Effector CD8-positive, alpha-beta T cell (primary cell): ENCODE measurements at places on chromosomes 5 and 9.

DNA sequence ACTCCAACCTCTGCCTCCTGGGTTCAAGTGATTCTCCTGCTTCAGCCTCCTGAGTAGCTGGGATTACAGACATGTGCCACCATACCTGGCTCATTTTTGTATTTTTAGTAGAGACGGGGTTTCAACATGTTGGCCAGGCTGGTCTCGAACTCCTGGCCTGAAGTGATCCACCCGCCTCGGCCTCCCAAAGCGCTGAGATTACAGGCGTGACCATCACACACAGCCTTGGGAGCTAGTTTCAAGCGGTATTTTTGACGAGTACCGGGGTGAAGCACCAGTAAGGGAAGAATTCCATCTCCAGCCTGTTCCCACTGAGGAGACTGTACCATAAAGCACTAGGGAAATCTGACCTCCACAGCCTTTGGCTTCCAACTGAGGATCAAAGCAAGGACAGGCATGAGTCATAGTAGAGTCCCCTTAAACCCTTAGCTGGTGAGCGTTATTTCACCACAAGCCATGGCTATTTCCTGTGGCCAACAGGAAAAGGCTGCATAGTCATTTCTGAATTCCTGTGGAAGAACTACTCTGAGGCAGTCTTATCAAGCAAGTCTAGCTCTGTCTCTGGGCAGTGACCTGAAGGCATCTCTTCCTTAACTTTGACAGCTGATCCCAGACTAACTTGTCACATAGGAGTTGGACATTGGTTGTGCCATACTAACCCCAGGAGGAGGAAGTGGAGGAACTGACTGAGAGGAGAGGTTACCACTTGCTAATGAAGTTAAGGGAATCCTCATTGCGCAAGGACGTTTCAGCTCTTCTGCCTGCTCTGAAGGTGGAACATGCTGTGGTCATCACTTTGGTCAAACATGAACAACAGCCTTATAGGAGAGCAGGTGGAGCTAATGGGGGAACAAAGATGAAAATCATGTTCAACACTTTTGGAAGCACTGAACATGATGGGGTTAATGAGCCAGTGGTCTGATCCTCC lies 85.8 kb upstream of the DMRT1 start:
- no peak for DNase-seq

GRCh38 chr9:98775831-98776441 lies 20.4 kb downstream of the ANKS6 start:
- DNase-seq, result no peak

DNA sequence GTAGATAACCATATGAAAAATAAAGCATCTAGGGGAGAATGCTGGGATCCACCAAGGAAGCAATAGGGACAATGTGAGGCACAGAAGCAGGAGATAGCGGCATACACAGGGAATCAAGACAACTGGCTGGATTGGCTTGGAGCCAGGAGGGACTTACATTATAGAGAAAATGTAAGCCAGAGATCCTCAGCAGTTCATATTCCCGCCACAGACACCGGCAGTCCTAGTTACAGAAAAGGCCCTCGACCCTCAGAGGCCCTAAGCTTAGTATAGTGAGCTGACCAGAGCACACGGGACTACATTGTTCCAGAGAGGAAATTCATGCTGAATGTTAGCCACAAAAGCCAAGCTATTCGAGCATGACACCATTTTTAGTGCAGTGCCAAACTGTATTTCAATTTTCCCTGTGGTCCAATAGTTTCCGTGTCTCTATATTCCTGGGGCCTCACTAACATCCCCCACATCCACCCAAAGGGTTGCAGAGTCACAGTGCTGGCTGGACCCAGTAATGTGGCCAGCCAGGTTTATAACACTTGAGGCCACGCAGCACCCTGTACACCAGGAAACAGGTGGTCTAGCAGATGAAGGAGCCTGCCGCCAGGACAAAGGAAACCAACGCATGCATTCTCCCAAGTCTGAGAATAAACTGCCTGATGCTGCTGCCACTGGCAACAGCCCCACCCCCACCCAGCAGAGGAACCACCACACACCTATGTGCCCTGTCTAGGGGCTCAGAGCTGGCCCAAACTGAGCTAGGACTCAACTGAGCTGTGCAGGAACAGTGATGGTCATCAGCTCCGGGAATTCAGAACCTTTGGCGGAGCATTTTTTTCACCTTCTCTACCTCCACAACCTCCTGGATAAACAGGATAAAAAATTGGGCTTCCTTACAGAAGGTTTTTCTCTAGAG lies 693.2 kb upstream of the CHD1 start:
- DNase-seq, result no peak

- DNase-seq, result no peak
Measured at GRCh38 chr5:2143088-2143487, 260.4 kb upstream of the IRX4 start.
